Inflammatory macrophage treated with lipopolysaccharide for 1 hour (primary cell): ENCODE measurements at places on chromosomes 12 and 14.

GRCh38 chr12:43104494-43104893, 447.5 kb downstream of the ADAMTS20 start:
- DNase-seq = no peak

DNA sequence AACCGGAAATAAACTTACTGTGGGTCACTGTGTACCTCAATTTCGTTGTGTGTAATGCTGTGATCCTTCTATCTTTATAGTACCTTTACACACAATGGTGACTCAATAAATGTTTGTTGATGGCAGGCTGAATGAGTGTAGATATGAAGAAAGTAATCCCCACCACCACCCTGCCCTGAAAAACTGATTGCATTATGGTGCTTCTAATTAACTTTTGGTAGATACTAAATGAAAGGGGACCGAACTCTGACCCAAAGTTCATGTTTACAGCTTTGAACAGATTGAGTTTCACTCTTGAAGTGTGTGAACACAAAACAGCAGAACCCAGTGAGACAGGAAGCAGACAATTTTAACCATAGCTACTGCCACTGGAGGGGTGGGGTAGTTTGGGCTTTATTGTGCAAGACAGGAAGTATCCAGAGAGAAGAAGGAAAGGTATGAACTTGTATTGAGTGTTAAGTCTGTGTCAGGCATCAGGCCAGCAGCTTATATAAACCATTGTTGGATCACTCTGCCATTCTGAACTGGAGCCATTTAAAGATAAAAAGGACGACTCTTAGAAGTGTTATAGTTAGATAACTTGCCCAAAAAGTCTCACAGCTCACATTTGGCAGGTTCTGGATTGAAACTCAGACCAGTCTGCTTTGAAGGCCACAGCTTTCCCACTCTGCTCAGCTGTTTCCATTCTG, 197.0 kb upstream of the AMIGO2 start:
- peak; percentile 33 for DNase-seq

DNA sequence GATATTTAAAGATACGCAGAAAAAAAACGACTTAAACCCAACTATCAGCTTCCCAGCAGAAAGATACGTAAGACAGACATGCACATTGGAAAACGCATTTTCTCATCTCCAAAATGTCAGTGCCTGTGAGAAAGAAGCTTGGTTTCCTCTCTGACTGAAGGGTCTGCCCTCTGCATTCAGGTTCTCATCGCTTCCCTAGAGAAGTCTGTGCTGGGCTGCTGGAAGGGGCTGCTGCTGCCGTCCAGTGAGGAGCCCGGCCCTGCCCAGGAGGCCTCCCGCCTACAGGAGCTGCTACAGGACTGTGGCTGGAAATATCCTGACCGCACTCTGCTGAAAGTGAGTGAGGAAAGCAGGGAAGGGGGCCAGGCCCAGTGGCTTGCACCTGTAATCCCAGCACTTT, 4.7 kb upstream of the PFDN5 start:
- DNase-seq = no peak

GRCh38 chr14:60989599-60989998, 8.6 kb downstream of the SLC38A6 start:
- DNase-seq = peak; percentile 83

DNA sequence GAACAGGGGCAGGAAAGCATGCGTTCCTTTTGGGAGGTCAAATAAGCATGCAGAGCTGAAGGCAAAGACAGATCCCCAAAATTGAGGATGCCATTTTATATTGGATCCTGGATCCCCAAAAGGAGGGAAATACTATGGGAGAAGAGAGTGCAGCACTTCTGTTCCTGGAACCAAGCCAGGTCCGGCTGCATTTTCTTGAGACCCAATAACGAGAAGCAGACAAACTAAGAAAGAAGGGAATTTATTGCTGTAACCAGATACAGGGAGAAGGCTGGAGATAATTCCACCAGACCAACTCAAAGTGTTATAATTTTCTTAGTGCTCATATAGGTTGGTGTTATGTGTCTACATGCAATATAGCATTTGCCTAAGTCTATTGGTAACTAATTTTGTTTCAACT, 60.8 kb downstream of the PDE6H start:
- no peak for DNase-seq
